ENCODE measurements at places on chromosomes 6 and 20. TPM values are rescaled to one million over a fixed set of nuclear protein-coding genes. Genes with fewer than 3 reads are reported as not detected.

Gene CYP39A1
- total RNA-seq, result not detected

Gene CEP85L
- 1.7 TPM for total RNA-seq

Gene C6orf15
- total RNA-seq, result not detected

Gene ADAM33
- total RNA-seq, result not detected

Gene CTAGE9
- not detected for total RNA-seq

Gene FOXS1
- 0.41 TPM for total RNA-seq

Gene TREM2
- not detected for total RNA-seq

Gene PPP2R5D
- total RNA-seq, result 27.6 TPM

Gene C6orf141
- total RNA-seq, result 11.5 TPM

Gene OR2H2
- total RNA-seq, result not detected

Gene APOM
- total RNA-seq, result 3.1 TPM

Gene MYLK2
- total RNA-seq, result 0.66 TPM

Gene PSMB9
- 18.9 TPM for total RNA-seq

Gene FAM83B
- not detected for total RNA-seq

Gene C4A
- 0.90 TPM for total RNA-seq

Gene UCKL1
- 24.4 TPM for total RNA-seq

Gene SPATA2
- total RNA-seq, result 9.0 TPM

Gene BLOC1S5
- 8.2 TPM for total RNA-seq

Gene THBS2
- 0.02 TPM for total RNA-seq

Gene BPIFB1
- 0.08 TPM for total RNA-seq

Gene TRMT6
- total RNA-seq, result 41.8 TPM

Gene WFDC9
- not detected for total RNA-seq

Gene OOEP
- total RNA-seq, result not detected

Gene SLC17A1
- total RNA-seq, result not detected

Gene FAXC
- total RNA-seq, result 7.4 TPM

Gene CFAP206
- total RNA-seq, result 0.73 TPM

Gene GSTA3
- not detected for total RNA-seq

Gene LCA5
- 0.84 TPM for total RNA-seq

Gene ECT2L
- total RNA-seq, result not detected

Gene RUNX2
- total RNA-seq, result 2.0 TPM

Gene ROMO1
- total RNA-seq, result 413 TPM

Gene KCNK16
- total RNA-seq, result not detected

Gene HCRTR2
- total RNA-seq, result not detected

Gene TRIM40
- not detected for total RNA-seq

Gene MICAL1
- total RNA-seq, result 17.5 TPM

Gene ULBP3
- 2.9 TPM for total RNA-seq

Gene MRPS18B
- total RNA-seq, result 69.8 TPM

Gene MYB
- 0.73 TPM for total RNA-seq

Gene SLC26A8
- not detected for total RNA-seq

Gene PPP1R14C
- 1.6 TPM for total RNA-seq

Gene OTOR
- total RNA-seq, result not detected

Gene ZNF334
- not detected for total RNA-seq

Gene OPN5
- total RNA-seq, result not detected

Gene CARMIL1
- 7.7 TPM for total RNA-seq

Gene HLA-DMB
- 1.3 TPM for total RNA-seq

Gene FERMT1
- total RNA-seq, result 13.4 TPM

Gene MC3R
- total RNA-seq, result not detected

Gene FAM209B
- total RNA-seq, result 0.21 TPM

Gene PSMA7
- total RNA-seq, result 577 TPM

Gene KIAA0408
- total RNA-seq, result 6.8 TPM

Gene FRS3
- 2.6 TPM for total RNA-seq

Gene TNNC2
- not detected for total RNA-seq

Gene RBL1
- 9.6 TPM for total RNA-seq

Gene PGC
- not detected for total RNA-seq

Data from A549 treated with GW870086 at 1 μM for 4 hours (cell line).